Epithelial cell of proximal tubule (primary cell): ENCODE measurements at places on chromosomes 7 and 10. TPM values are rescaled to one million over a fixed set of nuclear protein-coding genes. Genes with fewer than 3 reads are reported as not detected.

Gene HSPA12A
- total RNA-seq = 8.9 and 13.0 TPM in 2 replicates

Gene LRRN3
- 0.14 TPM in 1 of 2 replicates, not detected in the other for total RNA-seq

GRCh38 chr7:108132551-108133265 lies 2.5 kb upstream of the LAMB4 start:
- peak; percentile 67 for DNase-seq

DNA sequence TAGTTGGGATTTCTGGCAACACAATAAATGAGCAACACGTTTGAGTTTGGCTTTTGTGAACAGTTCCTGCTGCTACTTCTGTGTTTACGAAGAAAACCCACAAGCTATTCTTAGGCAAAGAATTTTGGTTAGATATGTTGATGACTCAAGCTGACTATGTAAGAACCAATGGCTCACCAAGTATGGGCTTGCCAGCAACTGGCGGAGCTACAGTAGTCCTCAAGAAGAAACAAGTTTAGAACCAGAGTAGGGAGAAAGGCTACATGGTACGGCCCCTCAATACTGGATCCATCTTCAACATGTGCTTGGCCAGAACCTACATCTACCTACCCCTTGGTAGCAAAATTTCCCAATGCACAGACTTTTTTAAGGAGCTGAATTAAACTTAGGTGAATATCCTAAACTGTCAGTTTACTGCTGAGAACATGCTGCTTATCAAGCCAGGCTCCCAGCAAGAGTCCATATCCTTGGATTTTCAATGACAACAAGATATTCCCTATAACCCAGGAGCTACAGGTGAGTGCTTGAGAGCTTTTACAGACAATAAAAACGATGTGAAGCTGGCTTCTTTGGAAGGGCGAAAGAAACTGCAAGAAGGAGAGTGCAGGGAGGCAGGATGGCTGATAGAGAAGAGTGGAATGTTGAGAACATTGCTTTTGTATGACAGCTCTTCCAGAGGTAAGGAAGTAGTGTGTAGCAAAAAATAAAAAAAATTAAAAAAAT lies 74.3 kb upstream of the ASAH2 start:
- peak; percentile 87 for DNase-seq

- DNase-seq = no peak
These were observed 38.2 kb downstream of the GBX1 start for GRCh38 chr7:151129117-151129959.

DNA sequence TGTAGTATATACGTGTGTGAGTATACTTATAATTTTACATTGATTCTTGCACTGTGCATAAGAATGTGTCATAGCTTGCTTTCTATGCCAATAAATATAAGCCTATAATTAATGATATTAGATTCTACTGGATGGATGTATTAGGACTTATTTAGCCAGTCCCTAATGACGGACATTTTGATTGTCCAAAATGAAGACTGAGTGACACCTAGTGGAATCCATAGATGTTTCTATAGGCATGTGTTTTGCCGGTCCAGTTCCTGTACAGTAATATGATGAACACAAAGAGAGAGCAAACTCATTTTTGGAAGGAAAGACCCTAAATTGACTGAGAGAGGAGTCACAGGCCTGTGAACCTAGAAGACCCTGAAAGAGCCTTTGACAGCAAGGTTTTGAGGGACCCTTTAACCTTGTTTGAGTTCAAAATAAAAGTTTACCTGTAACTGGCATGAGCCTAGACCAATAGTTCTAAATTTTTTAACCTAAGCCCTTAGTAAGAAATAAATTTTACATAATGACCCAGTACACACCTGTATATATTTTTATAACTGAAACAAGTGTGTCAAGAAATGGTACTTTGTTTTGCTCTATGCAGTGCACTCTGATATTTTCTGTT lies 42.4 kb upstream of the AGBL3 start:
- no peak for DNase-seq
